ENCODE measurements at places on chromosomes 7 and 10.

GRCh38 chr10:91444211-91445182 is 34.4 kb downstream of the HECTD2 start:
- no peak for DNase-seq

DNA sequence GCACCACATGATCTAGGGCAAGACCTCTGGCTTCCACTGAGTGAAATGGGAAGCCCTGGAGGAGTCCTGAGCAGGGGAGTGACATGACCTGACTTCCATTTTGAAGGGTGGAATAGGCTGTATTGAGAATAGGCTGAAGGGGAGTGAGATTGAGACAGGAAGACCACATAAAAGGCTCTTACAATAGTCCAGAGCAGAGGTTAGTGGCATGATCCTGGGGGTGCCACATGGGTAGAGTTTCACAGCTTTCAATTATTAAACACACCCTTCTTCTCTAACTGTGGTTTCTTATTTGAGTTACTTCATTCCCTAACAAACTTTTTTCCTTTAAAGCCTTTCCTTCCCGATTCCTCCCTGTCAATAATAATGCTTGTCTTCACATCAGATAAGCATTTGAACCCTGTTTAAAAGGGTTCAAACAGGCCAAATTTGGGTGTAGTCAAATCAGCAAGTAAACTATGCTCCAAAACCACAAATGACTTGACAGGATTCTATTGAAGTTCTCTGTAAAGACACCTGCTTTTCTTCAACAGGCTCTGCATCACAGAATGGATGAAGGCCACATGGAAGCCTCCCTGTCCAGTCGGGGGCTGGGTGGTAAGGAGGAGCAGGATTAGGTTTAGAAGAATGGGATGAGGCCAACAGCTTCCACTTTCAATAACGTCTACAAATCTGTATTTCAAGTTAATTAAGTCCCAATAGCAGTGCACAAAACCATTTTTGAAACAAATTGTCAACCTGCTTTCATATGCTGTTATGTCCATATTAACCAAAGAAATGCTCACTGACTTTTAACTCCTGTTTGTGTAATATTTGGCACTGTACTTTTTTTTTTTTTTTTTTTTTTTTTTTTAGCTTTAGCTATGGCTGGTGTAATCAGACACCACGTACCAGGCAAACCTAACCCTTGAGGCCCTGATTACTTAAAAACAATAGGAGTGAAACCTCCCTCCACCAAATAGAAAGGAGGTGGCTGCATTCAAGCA is 131.9 kb downstream of the NRCAM start:
- no peak for DNase-seq

DNA sequence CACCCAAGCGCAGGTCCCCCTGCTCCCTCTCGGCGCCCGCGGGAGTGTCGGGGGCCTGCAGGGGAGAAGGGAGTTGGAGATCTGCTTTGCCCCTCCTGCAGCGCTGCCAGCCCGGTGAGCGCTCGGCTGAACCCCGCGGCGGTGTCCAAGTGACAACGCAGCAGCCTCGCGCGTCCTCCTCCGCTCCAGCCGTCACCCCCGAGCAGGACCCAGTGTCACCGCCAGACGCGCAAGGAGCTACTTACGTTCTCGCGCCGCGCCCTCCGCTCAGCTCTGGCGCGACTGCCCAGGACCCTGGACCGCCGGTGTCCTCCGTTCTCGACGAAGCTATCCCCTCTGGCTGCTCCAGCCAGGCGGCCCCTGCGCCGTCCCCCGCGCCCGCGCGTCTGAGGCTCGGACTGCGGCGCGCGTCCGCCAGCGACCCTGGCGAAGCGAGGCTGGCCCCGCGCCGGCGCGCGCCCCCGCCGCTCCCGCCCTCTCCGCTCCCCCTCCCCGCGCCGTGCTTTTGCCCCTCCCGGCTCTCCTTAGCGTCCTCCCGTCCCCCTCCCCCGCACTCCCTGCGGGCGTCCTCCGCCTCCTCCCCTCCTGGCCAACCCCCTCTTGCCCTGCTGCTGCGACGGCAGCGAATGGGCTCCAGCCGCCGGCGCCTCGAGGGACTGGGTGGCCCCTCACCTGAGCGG is at the start of gene NRCAM:
TSS of gene NRCAM (minus strand) at position 439 of the 680 bp plus-strand sequence. CDS start 216,372 bp downstream, outside the sequence.
- DNase-seq, result no peak

DNA sequence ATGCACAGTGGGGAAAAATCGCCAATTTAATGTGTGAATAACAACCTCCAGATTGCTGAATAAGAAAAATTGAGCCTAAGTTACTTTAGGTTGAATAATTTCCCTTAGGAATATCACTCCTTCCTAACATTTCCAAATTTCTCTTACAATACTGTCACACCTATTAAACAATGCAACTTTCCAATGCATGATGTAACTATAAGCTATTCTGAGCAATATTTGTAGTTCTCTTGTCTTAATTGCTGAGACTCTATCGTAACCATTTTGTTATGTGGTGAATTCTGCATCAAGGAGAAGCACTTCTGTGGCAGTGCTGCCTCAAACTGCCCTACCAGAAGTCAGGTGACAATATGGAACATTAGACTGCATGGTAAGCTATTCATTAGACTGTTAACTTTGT is 386.7 kb upstream of the LRRN3 start:
- DNase-seq, result no peak

GRCh38 chr7:50807026-50807730 is 24.5 kb upstream of the GRB10 start:
- no peak for DNase-seq
